ENCODE measurements at places on chromosomes 6 and 20. TPM values are rescaled to one million over a fixed set of nuclear protein-coding genes. Genes with fewer than 3 reads are reported as not detected.

DNA sequence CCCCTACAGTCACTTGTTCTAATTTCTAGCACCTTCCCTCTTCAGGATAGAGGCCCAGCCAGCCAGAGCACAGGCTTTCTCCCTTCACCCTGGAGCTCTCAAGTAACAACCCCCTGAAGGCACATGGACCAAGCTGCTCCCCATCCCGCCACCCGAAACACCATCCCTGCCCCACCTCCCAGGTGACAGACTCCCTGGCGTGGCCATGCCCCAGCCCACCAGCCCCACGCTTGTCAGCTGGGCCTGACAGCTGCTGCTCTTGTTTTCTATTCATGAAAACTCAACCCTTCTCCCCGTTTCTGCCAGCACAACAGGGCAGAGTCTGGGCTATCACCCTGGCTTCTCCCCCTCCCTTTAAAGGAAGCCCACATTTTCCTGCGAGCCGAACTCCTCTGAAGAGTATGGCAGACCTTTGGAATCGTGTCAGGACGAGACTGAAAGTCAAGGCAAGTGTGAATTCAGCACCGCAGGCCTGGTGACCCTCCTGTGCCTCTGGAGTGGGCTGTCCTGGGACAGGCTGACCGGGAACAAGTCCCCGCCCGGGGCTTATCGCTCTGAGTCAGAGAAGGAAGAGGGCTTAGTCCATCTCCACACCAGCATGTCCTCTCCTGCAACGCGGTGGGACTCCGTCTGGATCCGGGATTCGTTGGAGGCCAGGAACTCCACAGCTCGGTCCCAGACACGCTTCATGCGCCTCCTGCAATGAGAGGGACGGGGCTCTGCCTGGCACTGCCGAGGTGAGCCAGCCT, 16.7 kb downstream of the LEMD2 start:
- H3K27me3 ChIP-seq = peaks cover 15% of the 10 kb centered on the region
- DNase-seq = no peak
- peaks cover 73% of the 10 kb centered on the region for H3K36me3 ChIP-seq
- no peak overlapping the region for H3K4me3 ChIP-seq

DNA sequence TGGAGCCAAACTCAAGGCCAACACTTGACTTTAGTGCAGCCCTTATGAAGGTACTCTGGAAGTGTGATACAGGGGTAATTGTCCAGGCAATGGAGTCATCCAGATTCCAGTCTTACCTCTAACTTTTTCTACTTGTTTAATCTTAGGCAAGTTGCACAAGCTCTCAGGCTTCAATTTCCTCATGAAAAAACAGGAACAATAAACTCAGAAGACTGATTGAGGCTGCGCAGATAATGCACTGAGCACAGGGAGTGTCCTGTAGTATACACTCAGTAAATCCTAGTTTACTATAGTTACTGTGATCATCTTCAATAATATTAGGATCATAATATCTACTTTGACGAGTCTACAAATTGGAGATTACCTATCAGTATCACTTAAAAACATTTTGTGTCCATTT, 127.5 kb upstream of the SMLR1 start:
- H3K4me1 ChIP-seq = no peaks in the 10 kb centered on the region
- no peaks in the 10 kb centered on the region for H3K36me3 ChIP-seq
- H3K27ac ChIP-seq = no peak overlapping the region

DNA sequence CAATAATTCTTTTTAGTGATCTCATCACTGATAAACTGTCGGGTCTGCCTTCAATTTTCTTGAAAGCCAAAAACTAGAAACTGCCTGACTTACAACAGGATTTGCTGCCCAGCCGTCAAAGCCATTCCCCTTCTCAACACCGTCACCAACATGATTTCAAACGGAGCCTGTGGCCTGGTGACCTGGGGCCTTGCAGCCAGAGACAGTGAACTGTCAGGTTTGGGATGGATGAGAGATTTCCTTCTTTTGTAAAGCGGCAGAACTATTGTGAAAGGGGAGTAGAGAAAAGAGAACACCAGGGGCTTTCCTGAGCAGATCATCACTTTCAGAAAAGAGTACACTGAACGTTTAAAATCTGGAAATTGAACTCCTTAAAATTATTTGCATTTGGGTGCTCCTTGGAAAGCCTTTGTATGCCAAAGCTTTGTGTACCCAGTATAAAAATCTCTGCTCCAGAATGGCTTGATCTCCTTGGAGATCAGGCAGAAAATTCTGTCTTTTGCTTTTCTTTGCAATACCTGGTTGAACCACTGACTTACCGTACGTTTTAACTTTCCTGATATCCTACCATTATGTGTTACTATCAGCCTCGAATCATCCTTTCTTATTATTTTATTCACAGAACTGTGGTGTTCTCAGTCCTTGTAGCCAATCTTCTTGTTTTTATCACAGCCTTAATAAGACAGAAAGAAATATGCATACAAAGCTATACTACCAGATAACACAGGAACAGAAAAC, 125.2 kb downstream of the PACRG start:
- no peak for DNase-seq
- H3K4me3 ChIP-seq = no peak overlapping the region
- no peak overlapping the region for H3K27ac ChIP-seq
- no peaks in the 10 kb centered on the region for H3K27me3 ChIP-seq
- peaks cover 7% of the 10 kb centered on the region for H3K4me1 ChIP-seq
- no peaks in the 10 kb centered on the region for H3K36me3 ChIP-seq

DNA sequence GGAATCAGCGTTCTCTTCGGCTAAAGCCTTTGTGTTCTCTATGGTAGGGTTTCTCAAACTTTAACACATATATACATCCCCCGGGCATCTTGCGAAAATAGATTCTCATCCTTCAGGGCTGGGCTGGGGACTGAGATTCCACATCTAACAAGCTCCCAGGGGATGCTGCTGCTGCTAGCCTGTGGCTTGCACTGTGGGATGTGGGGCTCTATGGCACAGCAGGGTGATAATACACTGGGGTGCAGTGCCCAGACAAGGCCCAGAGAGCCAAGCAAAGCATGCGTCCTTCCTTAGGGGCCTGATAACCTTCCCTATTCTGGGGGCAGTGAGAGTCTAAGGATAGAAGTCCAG, 102.0 kb downstream of the LAMP5 start:
- DNase-seq = no peak
- no peaks in the 10 kb centered on the region for H3K36me3 ChIP-seq
- no peaks in the 10 kb centered on the region for H3K4me1 ChIP-seq
- no peaks in the 10 kb centered on the region for H3K27me3 ChIP-seq
- H3K4me3 ChIP-seq = no peak overlapping the region
- no peak overlapping the region for H3K27ac ChIP-seq

DNA sequence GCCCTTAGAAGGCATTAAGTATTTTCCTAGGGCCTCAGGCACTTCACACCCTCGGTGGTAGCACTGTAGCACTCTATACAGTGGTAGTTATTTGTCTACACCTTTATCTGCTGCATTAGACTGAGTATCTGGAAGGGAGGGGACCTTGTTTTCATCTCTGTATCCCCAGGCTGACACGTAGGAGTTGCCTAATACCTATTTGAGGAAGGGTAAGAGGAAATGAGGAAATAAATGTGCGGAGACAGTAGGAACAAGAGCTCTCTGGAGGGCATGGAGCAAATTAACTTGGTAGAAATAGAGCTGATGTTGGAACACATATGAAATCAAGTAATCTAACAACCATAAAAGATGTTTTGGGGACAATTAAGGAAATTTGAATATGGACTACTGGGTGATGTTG, 3.9 kb downstream of the CNPY3 start:
- no peaks in the 10 kb centered on the region for H3K27me3 ChIP-seq
- H3K4me3 ChIP-seq = no peak overlapping the region
- H3K27ac ChIP-seq = no peak overlapping the region
- H3K36me3 ChIP-seq = peaks cover 60% of the 10 kb centered on the region
- peaks cover 41% of the 10 kb centered on the region for H3K4me1 ChIP-seq

DNA sequence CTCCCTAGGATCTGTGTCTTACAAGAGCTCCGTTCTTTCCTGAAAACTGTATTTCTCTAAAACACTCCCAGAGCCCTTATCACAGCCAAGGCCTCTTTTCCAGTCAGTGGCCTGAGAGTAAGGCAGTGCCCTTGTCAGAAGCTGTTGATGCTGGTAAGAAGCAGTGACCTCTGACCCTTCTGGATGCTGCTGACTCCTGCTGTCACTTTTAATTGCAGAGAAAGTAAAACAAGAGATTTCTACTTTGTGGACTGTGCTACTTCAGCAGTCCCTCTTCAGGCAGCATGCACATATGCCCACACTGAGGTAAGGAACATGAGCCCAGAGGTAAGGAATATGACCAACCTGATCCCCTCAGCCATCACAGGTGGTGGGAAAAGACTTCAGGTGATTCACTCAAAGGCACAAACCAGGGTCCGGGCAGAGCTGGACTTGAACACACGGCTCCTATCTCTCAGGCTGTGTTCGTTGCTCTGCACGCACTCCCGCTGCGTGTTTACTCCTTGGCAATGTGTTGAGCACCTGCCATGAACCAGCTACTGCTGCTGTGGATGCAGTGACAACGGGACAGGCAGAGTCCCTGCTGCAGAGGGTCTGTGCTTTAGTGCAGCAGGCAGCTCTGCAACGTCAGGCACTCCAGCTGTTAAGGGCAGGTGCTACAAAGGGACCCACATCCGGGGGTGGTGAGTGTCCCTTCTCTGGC, 201.9 kb upstream of the CST7 start:
- no peaks in the 10 kb centered on the region for H3K4me1 ChIP-seq
- H3K27ac ChIP-seq = no peak overlapping the region
- no peak overlapping the region for H3K4me3 ChIP-seq

- H3K27me3 ChIP-seq = peaks cover 38% of the 10 kb centered on the region
- no peak for DNase-seq
- peaks cover 19% of the 10 kb centered on the region for H3K36me3 ChIP-seq
- peaks cover 10% of the 10 kb centered on the region for H3K4me1 ChIP-seq
- H3K4me3 ChIP-seq = peak overlapping the region; percentile 72
- no peak overlapping the region for H3K27ac ChIP-seq
These were observed 1.3 kb upstream of the BACH2 start for GRCh38 chr6:90297867-90298381.

DNA sequence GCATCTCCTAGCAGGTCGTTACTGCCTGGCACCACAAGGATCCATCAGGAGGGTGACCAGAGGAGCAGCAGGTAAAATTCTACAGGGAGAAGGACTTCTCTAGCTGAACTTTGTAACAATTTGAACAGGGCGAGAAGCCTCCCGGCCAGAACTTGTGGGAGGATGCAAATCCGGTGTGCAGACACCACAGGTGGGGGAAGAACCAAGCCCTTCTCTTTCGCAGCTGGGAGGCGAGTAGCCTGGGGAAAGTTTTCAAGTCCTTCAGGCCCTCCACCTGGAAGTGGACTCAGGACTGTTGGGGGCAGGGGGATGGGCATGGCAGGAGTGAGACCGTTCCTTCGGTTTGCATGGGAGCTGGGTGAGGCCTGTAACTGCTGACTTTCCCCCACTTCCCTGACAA, 42.7 kb upstream of the FAM210B start:
- no peaks in the 10 kb centered on the region for H3K4me1 ChIP-seq
- H3K27me3 ChIP-seq = peaks cover 44% of the 10 kb centered on the region
- H3K4me3 ChIP-seq = no peak overlapping the region
- no peak overlapping the region for H3K27ac ChIP-seq
- H3K36me3 ChIP-seq = no peaks in the 10 kb centered on the region
- DNase-seq = no peak

DNA sequence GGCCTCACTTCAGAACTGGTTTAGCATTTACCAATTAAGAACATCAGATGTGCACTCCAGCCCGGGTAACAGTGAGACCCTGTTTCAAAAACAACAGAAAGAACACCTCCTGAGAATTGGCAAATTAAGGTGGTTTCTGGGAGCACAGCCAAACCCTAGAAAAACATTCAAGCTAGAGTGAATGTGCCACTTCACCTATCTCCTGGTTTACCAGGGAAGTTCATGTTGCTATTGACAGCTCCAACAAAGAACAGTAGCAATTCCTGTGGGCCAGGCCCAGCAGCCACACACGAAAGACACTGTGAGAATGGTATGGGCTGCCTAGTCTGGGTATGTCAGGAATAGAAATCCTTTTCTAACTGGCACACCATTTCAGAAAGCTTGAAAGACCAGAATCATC, 4.9 kb downstream of the POLR1C start:
- no peak overlapping the region for H3K27ac ChIP-seq
- DNase-seq = no peak
- H3K4me1 ChIP-seq = peaks cover 10% of the 10 kb centered on the region
- H3K36me3 ChIP-seq = peaks cover 57% of the 10 kb centered on the region
- no peaks in the 10 kb centered on the region for H3K27me3 ChIP-seq

DNA sequence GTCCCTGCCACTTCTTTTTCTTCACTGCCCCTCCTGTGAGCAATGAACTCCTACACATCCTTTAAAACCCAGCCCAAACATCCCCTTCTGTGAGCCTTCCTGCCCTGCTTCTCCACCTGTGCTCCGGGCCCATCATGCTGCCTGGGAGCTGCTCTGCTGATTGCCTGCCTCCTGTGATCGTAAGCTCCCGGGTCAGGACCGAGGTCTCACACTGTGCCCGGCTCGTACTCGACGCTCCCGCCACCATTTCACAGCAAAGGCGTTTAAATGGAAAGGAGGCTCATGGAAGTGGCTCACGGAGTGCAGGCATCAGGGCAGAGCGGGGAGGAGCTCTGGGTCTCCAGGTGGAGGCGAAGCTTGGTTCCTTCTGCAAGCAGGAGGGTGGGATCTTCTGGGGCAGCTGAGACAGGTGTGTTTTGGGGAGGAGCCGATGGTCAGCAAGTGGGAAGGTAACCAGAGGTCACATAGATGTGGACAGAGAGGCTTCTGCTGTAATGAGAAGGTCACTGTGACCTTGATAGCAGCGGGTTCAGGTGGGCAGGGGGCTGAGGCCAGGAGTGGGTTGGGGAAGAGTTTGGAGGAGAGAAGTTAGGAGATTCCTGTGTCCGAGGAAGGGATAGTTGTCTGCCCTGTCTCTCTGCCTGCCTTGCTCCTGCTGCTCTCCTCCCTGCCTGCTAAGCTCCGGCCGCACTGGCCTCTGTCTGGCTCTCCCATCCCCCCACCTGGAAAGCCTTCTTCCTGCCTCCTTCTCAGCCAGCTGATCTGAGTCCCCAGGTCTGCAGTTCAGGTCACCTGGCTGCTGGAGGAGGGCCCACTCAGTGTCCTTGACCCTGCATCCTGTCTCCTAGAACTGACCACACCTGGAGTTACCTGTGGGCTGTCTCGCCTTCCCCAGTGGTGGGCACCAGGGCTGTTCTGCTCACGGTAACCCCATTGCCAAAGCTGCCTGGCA, 52.7 kb upstream of the FRMD1 start:
- no peaks in the 10 kb centered on the region for H3K4me1 ChIP-seq
- H3K36me3 ChIP-seq = no peaks in the 10 kb centered on the region
- no peak overlapping the region for H3K4me3 ChIP-seq

GRCh38 chr20:25685276-25686080, 11.2 kb downstream of the ZNF337 start:
- H3K4me3 ChIP-seq = no peak overlapping the region
- DNase-seq = no peak
- H3K36me3 ChIP-seq = peaks cover 5% of the 10 kb centered on the region
- H3K4me1 ChIP-seq = no peaks in the 10 kb centered on the region
- H3K27ac ChIP-seq = no peak overlapping the region
- H3K27me3 ChIP-seq = no peaks in the 10 kb centered on the region

KDM1B gene
- total RNA-seq = 11.3 TPM

EBF4 gene
- total RNA-seq = 6.6 TPM

TREM2 gene
- not detected for total RNA-seq

ULBP2 gene
- total RNA-seq = 7.6 TPM

LGSN gene
- total RNA-seq = not detected

KHDRBS2 gene
- not detected for total RNA-seq

DEFB121 gene
- total RNA-seq = not detected
